HCT116 (cell line): ENCODE measurements at places on chromosomes 1 and 21.

GRCh38 chr1:32636914-32637645 lies 13.3 kb downstream of the ZBTB8OS start:
- no peak for DNase-seq

DNA sequence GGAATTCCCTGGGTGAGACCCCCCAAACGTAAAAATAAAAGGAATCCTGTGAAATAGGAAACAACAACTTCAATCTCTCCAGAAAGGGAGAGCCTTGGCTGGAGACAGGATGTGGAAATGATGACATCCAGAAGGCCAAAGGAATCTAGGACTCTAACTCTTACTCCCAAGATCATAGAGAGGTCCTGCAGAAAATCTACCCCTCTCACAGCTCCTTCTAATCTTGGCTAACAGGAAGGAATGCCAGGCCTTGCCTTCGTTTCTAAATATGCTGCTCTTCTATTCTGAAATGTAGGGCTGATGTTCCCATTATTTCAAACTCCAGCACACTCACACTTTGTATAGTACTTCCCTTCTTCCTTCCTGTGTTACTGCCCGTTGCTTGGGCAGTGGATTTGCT lies 40.7 kb downstream of the ARHGEF11 start:
- DNase-seq, result no peak

DNA sequence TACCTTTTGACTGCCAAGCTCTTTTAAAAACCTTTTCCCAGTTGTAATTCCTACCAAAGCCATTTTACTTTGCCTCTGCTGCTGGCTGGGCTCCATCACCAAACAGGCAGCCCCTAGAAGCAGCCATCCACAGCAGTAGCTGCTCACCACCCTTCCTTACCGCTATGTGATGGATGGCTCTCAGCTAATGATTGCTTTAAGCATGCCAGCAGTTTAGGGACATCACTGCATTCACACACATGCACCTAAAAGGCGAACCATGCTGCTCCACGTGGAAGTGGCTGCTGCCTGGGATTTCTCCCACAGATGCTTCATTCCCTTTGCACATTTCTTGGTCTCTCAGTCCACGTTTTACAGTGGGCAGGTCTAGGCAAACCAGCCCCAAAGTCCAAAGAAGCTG lies 46.3 kb upstream of the PDE9A start:
- DNase-seq, result no peak

DNA sequence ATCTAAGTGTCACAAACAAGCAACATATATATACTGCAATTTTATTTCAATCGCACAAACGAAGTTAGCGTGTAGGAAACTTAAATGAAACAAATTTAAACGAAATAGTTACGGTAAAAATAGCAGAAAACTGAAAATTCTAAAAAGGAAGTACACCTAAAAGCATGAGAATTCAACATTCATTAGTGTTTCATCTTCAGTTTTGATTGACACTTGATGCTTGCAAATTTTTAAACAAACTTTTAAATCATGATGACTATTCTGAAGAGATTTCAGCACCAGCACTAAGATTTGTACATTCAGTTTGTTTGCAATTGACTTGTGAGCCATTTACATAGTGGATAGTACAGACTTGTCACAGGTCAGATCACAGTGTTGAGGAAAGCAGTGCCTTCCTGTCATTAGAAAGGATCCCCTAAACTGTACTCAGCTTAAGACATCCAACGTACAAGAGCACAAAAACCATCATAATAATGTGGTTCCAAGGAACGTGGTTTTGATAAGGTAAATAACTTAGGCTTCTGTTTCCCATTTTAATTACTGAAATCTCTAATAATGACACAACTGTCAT lies 67.0 kb upstream of the LBR start:
- DNase-seq, result no peak

GRCh38 chr1:176119549-176119948 lies 87.5 kb downstream of the COP1 start:
- DNase-seq, result peak; percentile 6

DNA sequence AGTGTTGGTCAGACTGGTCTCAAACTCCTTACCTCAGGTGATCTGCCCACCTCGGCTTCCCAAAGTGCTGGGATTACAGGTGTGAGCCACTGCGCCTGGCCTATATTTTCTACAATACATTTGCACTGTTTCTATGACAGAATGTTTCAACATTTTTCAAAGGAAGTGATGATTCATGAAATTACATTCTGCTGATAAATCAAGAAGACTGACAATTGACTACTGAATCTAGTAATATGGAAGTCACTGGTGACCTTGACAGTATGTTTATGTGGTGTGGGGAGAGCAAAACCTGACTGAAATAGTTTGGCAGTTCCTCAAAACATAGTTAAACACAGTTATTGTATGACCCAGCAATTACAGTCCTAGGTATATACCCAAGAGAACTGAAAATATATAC lies 18.1 kb downstream of the LRIF1 start:
- DNase-seq, result no peak

DNA sequence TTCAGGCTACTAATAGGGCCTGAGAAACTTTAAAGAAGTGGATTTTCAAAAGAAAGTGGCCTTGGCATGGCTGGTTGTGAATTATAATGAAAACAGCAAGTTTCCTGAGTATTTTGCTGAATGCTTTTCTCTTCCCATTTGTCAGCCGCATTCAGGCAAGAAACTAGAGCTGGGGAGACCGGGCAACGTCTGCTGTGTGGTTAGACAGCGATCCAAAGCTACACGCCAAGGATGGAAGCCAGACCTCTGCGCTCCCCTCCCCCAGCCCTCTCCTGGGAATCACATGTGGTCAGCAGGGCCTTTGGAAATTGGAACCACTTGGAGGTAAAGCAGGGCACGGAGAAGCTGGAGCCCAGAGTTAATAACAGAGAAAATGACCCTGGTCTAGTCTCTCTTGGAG lies 114.1 kb upstream of the CD34 start:
- DNase-seq, result no peak

- DNase-seq, result no peak
Measured at GRCh38 chr1:183275322-183275721, 89.3 kb downstream of the LAMC2 start.

DNA sequence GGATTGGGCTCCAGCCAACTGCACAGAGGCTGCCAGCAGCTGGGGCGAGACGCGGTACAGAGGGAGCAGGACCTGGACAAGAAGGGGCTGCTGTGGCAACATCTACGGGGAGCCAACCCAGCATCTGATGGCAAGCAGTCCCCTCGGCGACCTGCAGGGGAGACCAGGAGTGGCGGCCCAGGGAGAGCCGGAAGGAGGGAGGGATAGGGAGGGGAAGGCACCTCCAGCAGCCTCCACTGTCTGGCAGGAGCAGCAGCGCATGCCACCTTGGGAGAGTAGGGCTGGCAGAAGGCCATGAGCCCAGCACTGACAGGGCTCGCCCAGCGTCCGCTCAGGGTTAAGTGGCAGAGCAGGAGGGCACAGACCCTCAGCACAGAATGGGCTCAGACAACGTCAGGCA lies 17.3 kb downstream of the CHD5 start:
- DNase-seq, result no peak

DNA sequence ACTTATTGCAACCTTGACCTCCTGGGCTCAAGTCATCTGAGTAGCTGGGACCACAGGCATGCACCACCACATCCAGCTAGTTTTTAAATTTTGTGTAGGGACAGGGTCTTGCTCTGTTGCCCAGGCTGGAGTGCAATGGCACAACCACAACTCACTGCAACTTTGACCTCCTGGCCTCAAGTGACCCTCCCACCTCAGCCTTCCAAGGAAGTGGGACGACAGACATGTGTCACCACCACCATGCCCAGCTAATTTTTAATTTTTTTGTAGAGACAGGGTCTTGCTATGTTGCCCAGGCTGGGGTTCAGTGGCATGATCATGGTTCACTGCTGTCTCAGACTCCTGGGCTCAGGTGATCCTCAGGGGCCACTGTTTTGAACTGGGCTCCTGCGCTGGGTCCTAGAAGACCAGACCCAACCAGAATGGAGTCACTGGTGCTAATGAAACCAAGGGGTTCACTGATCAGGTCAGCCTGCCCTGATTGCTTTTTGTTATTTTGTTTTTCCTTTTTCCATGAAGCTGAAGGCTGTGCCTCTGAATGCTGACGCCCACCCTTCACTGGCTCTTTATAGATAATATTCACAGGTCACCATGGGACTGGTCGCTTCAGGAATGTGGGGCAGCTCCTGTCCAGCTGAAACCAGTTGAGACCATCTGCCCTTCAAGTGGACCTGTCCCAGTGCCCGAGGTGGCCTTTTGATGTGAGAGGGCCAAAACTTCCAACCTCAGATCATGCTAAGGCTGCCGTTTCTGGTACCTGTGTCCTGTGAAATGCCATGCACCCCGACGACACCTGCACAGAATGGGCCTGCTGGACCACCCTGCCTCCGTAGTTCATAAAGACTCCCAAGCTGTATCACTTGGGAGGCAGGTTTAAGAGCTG lies 4.9 kb downstream of the TRIM17 start:
- DNase-seq, result no peak

- no peak for DNase-seq
Measured at GRCh38 chr21:36100971-36101641, 31.3 kb downstream of the CBR1 start.

DNA sequence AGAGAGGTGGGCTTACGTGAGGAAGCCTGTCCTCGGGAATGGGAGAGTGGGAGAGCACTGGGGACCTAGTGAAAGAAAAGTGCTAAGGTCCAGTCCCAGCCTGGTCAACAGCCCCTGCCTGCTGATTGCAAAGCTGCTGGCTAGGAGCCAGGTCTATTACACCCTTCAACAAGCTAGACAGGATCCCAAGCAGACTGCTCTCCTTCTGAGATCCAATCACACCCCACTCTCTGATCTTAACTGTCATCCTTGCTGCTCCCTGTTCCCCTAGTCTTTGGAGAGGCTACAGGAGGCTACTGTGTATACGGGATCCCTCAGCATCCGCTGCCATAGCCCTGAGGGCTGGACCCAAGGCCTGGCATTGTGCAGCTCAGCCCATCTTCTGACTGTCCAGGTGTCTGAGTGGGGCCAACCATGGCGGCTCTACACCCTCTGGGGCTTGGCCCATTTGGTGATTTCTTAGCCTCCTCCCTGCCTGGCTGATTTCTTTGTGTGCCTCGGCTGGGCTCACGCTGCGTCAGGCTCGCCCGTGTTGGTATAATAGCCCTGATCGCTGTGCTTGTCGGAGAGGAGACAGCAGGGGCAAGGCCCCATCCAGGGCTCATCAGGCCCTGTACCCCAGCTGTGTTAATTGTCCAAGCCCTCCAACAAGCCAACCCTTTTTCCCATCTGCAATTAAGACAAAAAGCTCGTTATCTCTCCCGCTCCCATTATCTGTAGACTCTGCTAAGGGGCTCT lies 43.9 kb downstream of the NAV1 start:
- DNase-seq, result no peak

GRCh38 chr1:96524100-96524499 lies 197.5 kb upstream of the PTBP2 start:
- DNase-seq, result no peak

DNA sequence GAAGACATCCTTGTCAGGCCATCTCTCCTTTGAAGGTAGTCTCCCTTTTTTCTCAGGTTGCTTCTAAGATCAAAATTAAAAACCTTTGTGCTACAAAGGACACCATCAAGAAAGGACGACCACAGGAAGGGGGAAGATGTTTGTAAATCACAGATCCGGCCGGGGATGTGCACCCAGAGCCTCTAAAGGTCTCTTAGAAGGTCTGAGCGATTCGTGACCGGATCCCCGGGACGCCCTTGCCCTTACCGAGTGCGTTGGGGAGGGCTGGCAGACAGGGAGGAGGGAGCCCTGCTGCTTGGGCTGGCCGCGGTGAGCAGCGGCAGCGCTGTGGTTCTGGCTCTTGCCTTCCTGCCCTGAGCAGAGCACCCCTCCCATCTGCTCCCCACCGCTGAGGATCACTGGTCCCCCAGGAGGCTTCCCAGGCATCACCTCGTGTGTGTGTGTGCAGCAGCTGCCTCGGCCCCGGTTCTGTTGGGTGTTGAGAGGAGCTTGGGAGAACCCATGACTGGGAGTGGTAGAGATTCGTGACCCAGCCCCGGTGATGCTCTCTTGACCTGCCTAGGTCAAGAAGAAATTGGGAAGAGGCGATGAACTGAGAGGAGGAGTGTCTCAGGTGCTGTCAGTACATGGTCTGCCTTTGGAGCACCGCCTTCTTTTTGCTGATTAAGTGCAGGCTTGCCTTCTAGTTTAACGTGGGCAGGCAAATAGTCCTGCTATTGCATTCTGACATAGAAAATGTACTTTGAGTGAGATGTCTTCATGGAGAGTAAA lies 34.5 kb downstream of the AGPAT3 start:
- no peak for DNase-seq

DNA sequence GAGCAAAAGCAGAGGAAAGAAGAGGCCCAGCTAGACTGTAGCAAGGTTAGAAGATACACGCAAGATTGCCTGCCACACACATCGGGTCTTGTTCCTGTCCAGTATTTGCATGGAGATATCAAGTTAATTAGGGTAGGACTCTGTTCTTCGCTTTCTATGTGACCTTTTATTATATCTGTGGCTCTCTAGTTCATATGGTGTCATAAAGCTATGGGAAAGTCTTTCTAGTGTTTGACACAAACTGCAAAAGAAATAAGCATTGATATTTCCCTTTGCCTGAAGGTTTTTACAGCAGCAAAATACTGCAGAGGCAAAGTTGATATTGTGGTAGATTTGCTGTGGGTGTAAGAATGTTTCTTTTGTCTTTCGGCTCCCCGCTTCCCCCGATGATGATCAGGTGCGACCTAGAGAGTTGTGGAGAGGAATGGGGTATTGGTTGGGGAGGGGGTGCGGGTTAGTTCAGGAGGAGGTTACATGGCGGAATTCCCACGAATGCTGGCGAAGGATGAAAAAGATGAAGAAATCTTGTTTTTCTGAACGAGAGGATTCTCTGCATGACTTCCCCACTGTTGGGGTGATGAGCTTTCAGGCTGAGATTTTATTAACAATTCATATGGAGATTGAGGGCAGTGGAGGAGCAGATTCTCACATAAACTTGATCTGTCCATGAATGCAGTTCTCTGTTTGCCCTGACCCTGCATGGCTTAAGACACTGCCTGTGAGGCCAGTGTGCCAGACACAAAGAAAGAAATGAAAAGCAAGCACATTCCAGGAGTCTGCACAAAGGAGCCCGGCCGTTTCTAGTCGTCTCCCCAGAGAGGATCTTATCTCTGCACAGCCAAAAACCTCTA lies 550.2 kb downstream of the USP25 start:
- DNase-seq, result no peak

DNA sequence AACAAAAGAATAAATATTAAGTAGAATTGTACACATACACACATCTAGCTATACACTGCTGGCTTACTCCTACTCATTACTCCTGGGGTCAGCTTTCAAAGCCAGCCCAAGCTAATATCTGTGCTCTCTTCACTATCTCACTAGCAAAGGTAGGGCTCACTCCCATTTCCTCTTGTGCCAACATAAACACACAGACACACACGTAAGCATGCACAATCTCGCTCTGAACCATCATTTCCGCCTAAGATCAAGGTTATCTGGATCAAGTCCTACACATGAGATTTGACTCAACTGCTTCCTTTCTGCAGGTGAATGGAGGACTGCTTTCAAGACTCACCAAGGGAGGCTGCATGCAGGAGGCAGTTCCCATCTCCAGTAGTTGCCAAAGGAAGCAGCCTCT lies 28.8 kb upstream of the MTMR11 start:
- no peak for DNase-seq

GRCh38 chr1:180213401-180214170 lies 16.5 kb upstream of the LHX4 start:
- no peak for DNase-seq

GRCh38 chr21:40689217-40689616 lies 157.7 kb downstream of the DSCAM start:
- DNase-seq, result no peak

GRCh38 chr1:234531151-234531635 lies 52.2 kb upstream of the TARBP1 start:
- no peak for DNase-seq

GRCh38 chr1:157994704-157995582 lies 1.5 kb downstream of the KIRREL1 start:
- no peak for DNase-seq

- no peak for DNase-seq
Measured at GRCh38 chr1:193367863-193368262, 181.4 kb upstream of the B3GALT2 start.
